Inflammatory macrophage treated with lipopolysaccharide for 4 hours (primary cell): ENCODE measurements at places on chromosomes 1 and 21.

GRCh38 chr21:42097860-42098454 is 26.8 kb downstream of the UMODL1 start:
- DNase-seq: peak; percentile 96

DNA sequence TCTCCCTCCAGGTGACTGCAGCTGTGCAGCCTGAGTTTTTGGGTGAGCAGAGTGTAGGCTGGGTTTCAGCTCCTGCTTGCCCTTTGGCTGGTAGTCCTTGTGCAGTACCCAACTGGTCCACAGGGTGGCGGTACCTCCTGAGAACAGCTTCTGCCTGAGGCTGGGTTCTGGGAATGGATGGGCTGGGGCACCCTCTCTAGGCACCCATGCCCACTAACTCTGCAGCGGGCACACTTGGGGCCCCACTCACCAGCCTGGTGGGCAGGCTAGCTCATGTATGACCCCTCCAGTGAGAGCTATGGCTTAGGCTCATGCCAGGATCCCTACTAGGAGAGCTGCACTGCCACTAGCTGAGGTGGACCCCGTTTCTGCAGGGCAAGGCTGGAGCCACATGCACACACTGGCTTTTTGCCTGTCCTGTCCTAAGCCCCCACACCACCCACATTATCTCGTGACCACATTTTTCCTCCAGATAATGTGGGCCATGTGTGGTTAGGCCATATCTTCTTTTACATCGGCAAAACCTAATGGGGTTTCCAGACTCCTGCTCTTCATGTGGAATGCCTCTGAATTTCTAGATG is 15.5 kb upstream of the GSTM4 start:
- DNase-seq: peak; percentile 77

- no peak for DNase-seq
Measured at GRCh38 chr1:201332021-201332420, 45.5 kb downstream of the TNNT2 start.

- DNase-seq: no peak
Measured at GRCh38 chr1:65881067-65881594, 88.4 kb downstream of the PDE4B start.
